Activated CD8-positive, alpha-beta memory T cell treated with anti-CD3 and anti-CD28 coated beads for 1 hour (primary cell): ENCODE measurements at places on chromosomes 3 and 15.

DNA sequence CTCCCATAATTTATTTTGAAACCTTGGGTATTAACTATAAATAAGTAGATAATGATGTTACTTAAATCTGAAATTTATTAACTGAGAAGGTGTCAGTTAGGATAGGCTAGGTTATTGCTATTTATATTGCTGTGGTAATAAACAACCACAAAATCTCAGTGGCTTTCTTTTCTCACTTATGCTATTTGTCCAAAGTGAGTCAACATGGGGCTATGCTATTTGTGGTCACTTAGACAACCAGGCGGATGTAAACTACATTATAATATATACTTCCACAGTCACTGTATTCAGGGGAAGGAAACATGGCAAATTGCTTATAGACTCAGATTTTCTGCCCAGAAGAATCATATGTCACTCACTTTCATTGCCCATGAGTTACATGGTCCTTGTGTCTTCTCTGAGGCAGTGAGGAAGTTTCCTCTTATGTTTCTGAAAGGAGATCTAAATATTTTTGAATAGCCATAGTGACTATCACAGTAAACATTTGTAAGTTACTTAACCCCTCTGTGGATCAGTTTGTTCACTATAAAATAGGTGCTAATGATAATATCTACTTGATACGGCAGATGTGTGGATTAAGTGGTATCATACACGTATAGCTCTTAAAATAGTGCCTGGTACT, 19.8 kb downstream of the HMG20A start:
- no peak for DNase-seq

- no peak for DNase-seq
Observed at GRCh38 chr3:86563400-86563970, 427.5 kb downstream of the VGLL3 start.

DNA sequence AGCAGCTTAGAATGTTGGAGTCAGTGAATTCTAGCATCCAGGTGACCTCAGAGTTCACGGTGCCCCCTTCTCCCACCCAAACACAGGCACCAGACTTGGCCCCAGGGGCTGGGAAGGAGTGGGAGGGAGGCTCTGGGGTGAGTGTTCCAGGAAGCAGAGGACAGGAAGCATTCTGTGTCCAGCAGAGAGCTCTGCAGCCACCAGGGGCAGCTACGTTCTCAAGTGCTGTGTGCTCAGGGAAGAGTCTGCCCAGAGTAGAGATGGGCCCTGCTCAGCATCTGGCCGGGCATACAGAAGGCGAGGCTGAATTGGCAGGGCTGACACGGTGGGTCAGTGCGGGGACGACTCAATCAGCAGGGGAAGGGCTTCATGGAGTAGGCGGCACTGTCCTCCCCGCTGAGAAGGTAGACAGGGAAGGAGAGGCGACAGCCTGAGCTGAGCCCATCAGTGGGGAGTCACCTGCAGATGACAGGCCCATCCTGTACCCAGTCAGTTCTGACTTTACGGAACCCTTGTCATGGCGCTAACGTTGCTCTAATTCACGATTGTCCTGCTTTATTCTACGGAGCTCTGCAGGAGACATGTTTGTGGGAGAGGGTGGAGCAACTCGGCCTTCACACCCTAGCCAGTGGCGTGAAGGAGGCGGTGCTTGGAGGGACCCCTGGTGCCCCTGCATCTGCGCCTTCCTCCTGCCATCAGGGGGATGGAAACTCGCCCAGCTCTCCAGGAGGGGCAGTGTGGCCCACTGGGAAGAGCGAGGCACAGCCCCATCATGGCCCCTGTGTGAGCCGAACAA, 82.2 kb downstream of the C3orf70 start:
- DNase-seq, result no peak

- no peak for DNase-seq
Observed at GRCh38 chr3:37309921-37310665, 135.7 kb upstream of the LRRFIP2 start.

GRCh38 chr3:46221938-46222337, 13.8 kb upstream of the CCR1 start:
- no peak for DNase-seq

- DNase-seq, result no peak
Observed at GRCh38 chr3:74456166-74456565, 158.3 kb downstream of the CNTN3 start.

DNA sequence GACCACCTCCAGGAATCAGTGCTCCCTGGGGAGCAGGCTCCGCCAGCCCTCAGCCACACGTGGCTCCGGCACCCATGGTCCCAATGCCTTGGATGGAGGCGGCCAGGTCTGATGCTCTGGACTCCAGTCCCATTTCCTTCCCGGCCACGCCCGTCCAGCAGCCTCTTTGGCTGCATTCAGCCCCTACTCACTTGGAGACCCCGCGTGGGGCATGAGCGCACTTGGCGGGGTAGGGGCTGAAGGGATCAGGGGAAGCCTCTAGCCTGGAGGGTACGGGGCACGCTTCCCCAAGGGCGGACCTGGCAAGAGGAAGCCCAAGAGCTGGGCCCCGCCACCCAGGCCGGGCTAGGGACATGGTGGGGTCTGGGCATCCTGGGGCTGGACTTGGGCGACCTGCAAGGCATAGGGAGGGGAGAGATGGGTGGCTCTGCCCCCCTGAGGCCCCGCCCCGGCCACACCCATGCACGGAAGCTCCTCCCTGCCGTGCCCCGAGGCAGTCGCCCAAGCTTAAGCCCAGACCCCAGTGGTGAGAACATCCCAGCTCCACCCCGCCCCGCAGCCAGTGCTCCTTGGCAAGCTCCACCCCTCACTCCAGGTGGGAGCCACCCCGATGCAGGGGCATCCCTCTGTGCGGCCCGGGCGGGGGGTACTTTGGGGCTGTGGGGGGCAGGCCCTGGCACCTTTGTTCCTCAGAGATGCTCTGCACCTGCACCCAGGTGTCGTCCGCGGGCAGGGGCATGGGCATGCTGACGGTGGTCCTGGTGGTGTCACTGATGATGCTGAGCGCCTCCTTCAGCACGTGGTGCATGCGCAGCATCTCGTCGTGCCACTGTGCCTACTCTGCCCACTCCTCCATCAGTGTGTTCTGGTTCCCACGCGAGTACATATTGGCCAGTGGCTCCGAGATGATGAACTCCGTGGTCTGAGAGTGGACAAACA, 163.5 kb downstream of the GOLGA6L4 start:
- no peak for DNase-seq

- no peak for DNase-seq
Observed at GRCh38 chr3:157284688-157285087, 124.7 kb upstream of the CCNL1 start.

GRCh38 chr3:172099495-172099808, 60.1 kb downstream of the FNDC3B start:
- no peak for DNase-seq

DNA sequence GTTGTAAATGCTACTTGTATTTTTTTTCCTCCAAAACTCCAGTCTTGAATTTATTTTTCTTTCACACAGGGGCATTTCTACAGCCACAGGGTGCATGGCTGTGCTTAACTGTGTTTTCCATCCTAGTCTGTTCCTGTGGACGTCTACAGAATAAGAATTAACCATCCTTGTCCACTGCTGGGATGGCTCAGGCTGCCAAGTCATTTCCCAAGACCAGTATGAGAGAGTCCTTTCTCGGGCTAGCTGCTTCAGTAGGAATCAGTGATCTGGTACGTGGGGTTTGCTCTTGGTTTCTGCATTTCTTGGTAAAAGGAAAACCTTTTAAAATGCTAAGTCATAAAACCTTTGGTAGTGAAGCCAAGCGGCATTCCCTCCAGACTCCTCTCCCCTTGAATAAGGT, 29.8 kb downstream of the CHDH start:
- no peak for DNase-seq

DNA sequence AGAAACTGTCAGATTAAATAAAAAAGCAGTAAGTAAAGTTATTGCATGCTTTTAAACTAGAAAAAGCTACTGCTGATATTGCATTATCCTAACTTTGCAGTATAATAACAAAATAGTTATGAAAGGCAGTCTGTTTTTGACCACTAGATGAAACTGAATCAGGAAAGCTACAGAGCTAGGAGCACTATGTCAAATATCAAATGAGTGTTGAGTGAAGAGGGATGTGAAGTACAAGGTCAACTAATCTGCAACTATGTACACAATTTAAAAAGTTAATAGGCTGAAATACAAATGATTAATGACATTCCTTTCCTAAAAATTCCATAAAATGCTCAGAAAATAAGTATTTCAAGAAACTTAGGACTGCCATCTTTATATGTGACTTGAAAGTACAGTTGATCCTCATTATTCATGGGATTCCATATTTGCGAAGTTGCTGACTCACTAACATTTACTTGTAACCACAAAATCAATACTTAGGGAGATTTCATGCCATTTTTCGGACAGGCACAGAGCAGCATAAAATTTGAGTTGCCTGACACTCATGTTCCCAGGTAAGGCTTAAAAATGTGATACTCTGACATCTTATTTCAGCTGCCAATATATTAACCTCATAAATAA, 34.5 kb downstream of the SLC4A7 start:
- DNase-seq, result no peak

- no peak for DNase-seq
Observed at GRCh38 chr15:48415036-48415886, 84.0 kb downstream of the DUT start.

GRCh38 chr3:194373899-194374298, 4.4 kb upstream of the LRRC15 start:
- DNase-seq, result no peak

DNA sequence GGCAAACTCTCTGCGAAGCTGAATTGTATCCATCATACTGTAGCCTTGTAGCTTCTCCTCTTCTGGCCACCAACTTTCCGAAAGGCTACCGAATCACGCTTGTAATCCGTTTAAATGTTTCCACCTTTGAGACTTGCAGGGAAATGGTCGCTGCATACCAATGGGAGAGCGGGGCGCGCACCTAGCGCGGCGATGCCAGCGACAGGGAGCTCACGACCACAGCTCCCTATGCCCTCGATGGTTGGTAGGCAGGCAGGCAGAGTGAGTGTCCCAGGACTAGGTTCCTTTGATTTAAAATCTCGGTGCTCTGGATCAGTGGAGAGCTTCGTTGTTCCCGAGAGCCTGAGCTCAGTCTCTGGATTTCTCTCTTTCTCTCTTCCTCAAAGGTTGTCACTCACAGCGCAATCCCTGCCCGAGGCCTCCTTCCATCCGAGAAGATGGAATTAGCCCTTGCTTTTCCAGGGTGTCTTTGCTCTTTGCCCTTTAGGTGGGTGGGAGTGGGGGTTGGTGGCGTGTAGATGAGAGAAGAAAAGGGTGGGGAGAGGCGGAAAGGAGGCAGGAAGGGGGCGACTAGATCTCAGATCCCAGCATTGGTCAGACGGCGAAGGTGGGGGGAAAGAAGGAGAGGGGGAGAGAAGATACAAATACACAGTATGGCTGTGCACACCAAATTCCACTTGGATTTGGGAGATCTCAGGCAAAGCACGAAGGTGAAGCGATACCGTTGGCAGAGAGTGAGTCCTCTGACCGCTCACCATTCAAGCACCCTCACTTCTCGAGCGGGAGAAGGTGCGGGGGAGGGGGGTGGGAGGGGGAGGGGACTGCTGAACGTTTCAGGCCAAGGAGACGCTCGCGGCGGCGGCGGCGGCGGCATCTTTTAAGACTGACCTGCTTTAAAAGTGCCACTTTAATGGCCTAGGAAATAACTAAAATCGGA, at the start of gene SLITRK3:
Gene SLITRK3, minus strand, starts transcription at position 745 of the 937 bp plus-strand sequence. CDS start 5,554 bp downstream, outside the sequence.
- DNase-seq, result no peak

DNA sequence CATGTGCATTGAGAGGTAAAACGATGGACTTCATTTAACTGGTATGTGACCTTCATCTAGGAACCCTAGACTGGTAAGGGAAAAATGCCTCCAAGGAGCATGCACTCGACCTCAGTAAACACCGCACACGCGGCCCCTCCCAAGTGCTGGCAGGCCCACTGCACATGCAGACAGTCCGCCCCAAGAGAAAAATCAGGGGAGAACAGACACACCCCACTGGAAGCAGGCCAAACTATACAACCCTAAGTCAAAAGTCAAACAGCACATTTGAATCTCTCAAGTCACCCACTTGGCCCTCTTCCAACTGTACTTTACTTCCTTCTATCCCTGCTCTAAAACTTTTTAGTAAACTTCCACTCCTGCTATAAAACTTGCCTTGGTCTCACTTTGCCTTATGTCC, 250.1 kb upstream of the HES1 start:
- DNase-seq, result no peak

DNA sequence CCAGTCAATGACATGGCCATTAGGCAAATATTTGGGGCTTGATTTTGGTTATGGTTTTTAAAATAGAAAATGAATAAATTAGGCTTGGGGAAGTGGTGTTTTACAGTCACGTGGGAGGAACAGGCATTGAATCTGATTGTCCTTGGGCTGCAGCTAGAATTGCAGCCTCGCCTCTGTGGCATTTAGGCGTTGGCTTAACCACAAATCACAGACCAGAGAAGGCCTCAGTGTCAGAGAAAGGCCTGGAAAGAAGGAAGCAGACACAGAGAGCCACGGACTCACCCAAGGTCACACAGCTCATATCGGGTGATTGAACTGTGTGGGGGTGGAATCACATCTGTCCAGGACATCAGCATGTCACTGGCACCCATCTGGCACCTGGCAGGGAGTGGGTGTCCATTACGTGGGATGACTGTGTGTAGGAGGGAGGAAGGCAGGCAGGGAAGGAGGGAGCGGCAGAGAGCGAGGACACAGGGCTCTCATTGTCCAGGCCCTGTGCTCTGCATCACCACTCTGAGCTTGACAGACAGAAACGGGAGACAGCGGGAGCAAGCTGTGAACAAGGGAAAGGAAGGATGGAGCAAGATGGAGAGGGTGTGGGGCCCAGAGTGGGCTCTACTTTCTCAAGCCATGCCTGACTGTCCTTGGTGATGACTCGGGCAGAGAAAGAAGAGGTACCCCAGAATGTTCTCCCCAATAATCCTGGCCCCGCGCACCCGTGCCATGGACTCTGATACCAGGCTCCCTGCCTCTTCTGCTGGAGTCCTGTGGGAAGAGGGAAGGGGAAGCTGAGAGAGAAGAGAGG, 186.4 kb downstream of the FAM43A start:
- DNase-seq, result no peak

GRCh38 chr3:128845119-128845777, 34.2 kb upstream of the ACAD9 start:
- no peak for DNase-seq

GRCh38 chr3:49754536-49754935, 30.8 kb upstream of the GMPPB start:
- no peak for DNase-seq

DNA sequence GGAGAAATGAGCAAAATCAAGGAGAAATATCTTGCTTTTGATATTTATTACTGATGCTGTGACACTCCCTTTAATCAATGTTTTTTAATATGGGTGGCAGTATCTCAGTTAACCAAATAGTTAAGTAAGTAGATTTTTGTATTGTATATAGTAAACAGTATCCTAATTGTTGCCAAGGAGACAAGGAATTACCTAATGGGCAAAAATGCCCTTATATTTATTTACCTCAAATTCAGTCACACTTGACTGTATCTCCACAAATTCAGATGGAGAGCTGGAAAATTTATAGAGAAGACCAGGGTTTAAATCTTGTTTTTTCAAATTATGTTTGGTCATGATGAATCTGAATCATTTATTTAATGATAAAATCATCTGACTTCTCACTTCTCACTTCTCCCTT, 3.6 kb upstream of the CHD2 start:
- no peak for DNase-seq

- DNase-seq, result no peak
Observed at GRCh38 chr3:27596921-27597320, 112.7 kb upstream of the SLC4A7 start.
